ENCODE measurements at places on chromosomes 2 and 18.

DNA sequence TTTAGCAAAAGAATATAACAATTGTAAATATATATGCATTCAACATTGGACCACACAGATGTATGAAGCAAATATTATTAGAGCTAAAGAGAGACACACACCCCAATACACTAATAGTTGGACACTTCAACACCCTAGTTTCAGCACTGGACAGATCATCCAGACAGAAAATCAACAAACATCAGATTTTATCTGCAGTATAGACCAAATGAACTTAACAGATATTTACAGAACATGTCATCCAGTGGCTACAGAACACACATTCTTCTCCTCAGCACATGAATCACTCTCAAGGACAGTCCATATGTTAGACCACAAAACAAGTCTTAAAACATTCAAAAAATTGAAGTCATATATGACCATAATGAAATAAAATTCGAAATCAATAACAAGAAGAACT is 22.1 kb upstream of the EVA1A start:
- DNase-seq, result no peak

DNA sequence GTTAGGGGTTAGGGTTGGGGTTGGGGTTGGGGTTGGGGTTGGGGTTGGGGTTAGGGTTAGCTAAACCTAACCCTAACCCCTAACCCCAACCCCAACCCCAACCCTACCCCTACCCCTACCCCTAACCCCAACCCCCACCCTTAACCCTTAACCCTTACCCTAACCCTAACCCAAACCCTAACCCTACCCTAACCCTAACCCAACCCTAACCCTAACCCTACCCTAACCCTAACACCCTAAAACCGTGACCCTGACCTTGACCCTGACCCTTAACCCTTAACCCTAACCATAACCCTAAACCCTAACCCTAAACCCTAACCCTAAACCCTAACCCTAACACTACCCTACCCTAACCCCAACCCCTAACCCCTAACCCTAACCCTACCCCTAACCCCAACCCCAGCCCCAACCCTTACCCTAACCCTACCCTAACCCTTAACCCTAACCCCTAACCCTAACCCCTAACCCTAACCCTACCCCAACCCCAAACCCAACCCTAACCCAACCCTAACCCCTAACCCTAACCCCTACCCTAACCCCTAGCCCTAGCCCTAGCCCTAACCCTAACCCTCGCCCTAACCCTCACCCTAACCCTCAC is 24.1 kb upstream of the RABL2A start:
- no peak for DNase-seq

DNA sequence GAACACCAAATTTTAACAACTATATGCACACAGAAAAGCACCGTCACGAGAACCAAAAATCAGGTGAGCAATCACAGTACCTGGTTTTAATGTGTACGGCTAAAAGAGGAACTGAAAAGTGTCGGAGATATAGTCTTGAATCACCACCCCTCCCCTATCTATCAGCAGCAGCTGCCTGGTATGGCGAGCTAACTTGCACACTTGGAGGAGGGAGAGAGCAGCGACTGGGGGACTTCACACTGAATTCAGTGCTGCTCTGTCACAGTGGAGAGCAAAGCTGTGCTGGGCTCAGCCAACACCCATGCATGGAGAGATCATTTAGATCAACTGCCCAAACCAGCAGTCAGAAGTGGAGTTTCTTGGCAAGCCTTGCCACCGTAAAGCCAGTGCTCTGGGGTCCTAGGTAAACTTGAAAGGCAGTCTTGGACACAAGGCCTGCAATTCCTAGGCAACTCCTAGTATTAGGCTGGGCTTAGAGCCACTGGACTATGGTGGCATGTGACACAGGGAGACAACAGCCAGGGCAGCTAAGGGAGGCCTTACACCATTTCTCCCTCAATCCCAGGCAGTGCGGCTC is 89.2 kb upstream of the CD226 start:
- no peak for DNase-seq

DNA sequence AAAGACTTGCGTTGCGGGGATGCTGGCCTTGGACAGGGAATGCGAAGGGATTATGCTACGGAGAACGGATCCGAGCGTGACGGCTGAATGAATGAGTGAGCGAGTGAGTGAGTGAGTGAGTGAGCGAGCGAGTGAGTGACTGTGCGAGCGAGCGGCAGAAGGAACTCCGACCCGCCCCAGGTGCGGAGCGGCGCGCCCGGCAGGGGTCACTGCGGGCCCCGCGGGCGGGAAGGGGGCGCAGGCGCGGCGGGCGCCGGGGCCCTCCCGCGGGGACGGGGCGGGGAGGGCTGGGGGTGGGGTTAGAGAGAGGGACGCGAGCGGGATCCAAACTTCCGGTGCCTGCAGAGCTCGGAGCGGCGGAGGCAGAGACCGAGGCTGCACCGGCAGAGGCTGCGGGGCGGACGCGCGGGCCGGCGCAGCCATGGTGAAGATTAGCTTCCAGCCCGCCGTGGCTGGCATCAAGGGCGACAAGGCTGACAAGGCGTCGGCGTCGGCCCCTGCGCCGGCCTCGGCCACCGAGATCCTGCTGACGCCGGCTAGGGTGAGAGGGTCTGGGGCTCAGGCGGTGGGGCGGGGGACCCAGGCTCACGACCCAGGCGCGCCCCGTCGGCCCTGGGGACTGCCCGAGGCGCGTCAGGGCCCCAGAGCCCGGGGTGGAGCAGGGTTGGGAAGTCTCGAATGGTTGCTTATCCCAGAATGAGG is at the start of gene ITM2C:
ITM2C (plus strand) TSS at position 338 of the 702 bp plus-strand sequence; CDS start at position 422, 84 bp downstream.
- DNase-seq, result peak; percentile 60

DNA sequence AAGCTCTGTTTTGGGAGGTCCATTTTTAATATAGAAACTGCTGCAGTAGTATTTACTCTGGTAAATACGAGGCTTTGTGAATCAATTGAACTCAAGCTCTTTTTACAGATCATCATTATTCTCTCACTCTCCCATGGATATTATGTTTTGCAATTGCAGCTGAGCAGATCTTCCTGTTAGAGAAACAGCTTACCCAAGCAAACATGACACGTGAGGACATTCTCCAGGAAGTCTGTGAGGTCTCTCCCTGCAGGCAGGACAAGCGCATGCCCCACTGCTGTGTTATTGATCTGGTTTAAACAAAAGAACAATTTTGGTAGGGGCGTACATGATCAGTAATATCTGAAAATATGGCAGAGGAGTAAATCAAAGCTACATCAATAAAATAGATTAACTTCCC is 72.1 kb downstream of the COL6A3 start:
- DNase-seq, result no peak

DNA sequence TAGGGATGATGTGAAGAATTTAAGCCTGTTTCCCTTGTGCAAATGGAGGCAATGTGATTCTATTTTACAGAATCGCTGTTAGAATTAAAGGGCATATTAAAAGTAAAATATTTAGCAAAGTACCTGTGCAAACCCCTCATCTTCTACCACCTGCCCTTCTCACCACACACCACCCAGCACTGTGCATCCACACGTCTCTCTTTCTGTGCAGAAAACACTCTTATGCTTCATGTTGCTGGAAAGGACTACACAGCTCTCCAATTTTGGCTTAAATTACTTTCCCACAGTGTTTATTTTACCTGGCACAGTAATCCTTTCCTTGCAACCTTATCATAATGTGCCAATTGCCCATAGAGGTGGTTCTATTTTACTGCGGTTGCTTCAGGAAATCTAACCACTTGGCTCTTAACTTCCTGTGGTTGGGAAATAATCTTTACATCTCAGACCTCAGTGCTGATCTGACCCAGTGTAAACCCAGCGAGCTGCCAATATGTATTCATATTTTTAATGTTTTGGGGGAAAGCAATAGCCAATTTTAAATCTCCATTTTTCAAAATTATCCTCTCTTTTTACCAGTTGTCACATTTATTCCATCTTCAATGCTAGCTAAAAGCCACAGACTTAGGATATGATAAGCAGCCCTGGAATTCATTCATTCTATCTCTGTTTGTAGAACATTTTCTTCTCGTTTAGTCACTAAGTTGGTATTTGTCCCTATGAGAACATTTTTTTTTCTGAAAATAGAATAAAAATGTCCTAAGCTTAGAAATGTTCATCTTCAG is 250.9 kb downstream of the DSEL start:
- no peak for DNase-seq

Measured in NCI-H146 (cell line).